ENCODE measurements at places on chromosomes 16 and 17.

DNA sequence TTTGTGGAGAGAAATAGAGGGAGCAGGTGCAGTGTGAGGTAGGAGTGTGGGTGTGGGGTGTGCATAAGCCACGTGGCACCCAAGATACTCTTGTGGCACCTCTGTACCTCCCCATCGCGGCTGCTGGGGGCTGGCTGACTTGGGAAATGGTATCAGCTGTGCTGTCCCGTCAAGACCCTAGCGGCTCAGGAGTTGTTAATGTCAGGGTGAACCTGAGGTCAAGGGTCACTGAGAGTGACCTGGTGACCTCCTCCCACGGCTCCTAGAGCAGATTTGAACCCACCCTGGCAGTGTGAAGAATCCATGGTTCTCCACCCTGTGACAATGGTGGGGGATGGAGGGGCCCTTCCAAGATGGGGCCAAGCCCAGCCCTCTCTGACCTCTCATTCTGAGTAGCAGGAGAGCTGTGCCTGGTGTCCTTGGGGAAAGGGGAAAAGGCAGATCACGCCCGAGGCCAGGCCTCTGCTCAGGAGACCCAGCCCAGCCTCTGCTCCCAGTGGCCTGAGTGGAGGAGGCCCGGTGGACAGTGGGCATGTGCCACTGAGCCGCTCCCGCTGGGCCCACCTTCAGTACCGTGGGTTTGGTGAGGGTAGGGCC, 3.0 kb upstream of the WFIKKN2 start:
- ATAC-seq = no peak

- no peak for ATAC-seq
These were observed 40.7 kb upstream of the CBFA2T3 start for GRCh38 chr16:89017543-89018281.

DNA sequence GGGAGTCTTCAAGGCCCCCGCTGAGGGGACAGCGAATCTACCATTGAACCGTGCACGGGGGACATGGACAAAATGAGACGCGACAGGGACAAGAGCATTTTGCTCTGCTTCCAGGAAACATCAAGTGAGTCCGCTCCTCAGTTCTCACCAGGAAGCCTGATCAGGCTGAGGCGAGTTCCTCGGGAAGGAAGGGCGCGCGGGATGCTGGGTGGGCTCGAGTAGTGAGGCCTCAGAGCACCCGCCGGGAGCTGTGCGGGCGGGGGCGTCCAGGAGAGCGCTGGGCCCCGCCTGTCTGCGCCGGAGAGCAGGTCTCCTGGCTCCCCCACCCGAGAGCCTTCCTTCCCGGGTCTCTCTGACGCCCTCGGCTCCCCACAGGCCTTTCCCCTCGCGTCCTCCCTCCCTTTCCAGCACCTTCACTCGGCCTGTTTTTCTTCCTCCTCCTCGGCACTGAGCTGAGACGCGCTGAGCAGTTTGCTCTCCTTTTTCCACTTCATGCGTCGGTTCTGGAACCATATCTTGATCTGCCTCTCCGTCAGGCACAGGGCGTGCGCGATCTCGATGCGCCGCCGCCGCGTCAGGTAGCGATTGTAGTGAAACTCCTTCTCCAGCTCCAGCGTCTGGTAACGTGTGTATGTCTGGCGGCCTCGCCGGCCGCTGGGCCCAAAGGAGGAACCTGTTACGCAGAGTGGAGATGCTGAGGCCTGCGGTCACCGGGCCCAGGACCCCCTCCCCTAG, 2.6 kb upstream of the HOXB5 start:
- no peak for ATAC-seq

DNA sequence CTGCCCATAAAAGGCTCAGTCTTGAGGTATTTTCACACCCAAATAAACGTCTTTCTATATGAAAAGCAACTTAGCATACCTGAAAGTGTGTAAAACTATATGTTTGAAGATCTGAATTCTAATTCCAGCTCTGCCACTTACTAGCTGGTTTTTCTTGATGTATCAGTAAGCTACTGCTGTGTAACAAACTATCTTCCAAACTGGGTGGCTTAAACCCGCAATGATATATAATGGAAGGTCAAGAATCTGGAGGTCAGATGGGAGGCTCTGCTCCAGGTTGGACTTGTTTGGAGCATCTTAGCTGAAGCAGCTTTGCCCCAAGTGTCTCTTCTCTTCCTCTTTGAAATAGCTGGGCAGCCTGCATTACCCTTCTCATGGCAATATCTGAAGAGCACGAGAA, 164.3 kb upstream of the IRX5 start:
- ATAC-seq = no peak

DNA sequence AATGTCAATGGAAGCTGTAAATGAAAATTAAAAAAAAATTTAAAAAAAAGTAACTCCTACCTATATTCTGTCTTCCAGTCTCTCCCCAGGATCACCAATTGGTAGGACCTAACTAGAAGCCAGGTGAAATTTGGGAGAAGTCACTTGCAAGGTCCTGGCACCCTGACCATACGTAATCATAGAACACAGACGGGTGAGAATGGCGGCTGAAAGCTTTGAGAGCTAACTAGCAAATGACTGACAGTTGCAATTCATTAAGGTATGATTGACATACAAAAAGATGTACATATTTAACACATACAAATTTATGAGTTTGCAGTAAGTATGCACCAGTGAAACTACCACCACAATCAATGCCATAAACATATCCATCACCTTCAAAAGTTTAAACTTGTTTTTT, 372.7 kb upstream of the PSMD7 start:
- no peak for ATAC-seq

DNA sequence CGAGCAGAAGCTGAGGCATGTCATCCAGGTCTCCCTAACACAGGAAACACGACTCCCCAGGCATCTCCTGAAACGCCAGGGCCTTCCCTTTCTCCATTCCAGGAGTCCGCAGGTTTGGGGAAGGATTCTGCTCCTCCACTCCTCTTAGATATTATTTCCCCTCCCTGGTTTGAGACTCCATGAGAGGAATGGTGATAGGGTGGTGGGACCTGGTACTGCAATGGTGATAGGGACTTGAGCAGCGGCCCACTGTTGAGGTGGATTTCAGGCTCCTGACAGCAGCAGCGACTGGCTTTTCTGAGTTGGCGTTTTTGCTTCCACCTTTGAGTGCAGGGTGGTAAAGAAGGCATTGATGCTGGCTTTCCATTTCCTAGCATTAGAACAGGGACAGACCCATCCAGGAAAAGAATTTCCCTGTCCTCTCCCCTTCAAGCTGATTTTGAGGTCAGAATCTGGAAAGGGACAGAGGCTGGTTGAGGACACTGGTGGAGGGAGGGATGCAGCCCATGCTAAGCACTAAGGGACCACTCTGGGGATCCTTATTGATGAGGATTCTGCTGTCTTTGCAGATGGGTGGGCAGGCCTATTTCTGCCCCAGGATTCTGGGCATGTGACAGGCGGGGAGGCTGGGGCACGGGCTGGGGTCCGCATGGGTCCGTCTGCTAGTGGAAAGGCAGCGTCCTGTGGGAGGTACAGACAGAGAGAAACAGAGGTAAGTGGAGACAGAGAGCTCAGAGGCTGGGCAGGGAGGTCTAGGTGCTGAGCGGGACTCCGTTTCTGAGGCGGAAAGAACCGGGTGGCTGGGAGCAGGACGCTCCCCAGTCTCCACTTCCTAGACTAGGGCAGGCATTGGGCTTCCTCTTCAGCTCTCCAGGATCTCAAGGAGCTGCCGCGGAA, 1.3 kb upstream of the TBX4 start:
- no peak for ATAC-seq

DNA sequence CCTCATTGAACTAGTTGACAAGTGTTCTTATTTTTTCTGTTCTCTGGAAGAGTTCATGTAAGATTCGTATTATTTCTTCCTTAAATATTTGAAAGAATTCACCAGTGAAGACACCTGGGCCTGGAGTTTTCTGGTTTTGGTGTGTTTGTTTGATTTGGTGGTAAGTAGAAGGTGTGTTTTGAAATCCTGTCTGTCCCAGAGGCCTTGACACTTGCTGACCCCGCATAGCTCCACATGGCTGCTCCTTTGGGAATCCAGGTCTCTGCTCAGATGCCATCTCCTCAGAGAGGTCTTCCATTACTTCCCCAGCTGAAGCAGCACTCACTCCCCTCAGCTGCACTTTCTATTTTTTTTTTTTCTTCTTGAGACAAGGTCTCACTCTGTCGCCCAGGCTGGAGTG, 5.7 kb upstream of the NUP93 start:
- no peak for ATAC-seq

DNA sequence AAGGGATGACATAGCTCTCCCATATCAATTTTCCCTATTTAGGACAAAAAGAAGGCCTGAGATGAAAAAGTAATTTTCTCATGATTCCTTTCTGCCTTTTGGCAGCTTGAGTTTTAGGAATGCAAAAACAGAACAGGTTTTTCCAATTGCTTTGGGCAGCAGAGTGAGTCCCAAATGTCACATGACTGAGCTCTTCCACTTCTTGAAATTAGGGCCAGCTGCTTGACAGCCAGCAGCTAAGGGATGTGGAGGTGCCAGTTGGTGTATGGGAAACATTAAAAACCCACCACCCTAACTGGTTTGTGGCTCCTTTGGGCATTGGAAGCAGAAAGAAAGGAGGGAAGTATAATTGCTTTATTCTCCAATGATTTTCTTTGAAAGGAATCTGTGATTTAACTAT, 133.8 kb upstream of the FAM20A start:
- ATAC-seq = no peak

DNA sequence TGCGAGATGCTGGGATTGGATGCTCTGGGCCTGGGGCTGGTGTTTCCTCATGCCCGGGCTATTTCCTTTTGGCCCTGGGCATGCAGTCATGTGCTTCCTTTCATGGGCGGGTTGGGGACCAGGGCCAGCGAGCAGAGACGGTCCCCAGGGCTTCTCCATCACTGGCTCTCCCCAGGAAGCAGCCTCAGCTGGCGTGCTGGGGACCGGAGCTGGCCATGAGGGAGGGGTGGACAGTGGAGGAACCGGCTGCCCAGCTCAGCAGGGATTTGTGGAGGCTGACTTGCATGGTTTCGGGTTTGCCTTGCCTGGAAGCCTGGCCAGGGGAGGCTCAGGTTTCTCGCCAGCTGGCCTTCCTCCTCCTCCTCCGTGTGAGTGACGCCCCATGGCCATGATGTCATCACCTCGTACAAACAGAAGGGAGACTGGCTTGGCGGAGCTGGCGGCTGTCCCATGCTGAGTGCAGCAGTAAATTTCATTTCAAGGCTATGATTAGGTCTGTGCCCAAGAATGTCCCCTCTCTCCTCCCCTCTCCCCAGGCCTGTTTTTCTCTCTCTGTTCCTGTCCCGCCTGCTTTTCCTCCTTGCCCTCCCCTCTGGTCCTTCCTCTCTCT, 8.9 kb upstream of the TIMP2 start:
- peak; percentile 69 for ATAC-seq

GRCh38 chr16:89430436-89431157, 59.8 kb downstream of the ANKRD11 start:
- ATAC-seq = no peak

DNA sequence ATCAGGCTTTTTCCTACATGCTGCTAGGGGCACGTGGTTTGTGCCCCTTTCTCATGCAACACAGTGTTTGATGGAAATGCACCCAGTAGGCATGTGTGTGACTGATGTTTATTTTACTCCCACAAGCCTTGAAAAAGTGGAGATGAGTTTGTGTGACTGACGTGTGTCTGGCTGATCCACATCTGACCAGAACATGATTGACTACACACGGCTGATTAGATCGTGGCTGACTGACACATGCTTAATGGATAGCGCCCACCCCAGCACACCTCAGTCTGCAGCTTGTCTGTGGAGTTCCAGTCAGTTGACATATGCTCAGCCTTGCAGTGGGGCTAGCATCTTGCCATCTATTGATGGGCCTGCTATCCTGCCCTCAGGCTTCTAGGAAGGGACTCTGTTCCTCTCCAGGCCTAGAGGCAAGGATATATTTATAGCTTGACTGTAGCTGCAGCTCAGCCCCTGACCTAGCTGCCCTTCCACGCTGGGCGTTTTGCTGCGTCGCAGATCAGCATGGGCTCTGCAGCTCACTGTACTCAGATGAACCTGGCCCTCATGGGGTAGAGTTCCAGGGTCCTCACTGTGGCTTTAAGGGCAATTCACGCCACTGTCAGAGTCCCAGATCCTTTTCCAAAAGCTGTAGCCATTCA, 112.3 kb downstream of the HS3ST2 start:
- no peak for ATAC-seq

GRCh38 chr16:82242201-82242600, 72.2 kb upstream of the MPHOSPH6 start:
- ATAC-seq = no peak

GRCh38 chr17:80295146-80295545, 34.5 kb downstream of the RNF213 start:
- ATAC-seq = no peak

GRCh38 chr17:34299027-34299426, 13.5 kb downstream of the CCL11 start:
- ATAC-seq = no peak

DNA sequence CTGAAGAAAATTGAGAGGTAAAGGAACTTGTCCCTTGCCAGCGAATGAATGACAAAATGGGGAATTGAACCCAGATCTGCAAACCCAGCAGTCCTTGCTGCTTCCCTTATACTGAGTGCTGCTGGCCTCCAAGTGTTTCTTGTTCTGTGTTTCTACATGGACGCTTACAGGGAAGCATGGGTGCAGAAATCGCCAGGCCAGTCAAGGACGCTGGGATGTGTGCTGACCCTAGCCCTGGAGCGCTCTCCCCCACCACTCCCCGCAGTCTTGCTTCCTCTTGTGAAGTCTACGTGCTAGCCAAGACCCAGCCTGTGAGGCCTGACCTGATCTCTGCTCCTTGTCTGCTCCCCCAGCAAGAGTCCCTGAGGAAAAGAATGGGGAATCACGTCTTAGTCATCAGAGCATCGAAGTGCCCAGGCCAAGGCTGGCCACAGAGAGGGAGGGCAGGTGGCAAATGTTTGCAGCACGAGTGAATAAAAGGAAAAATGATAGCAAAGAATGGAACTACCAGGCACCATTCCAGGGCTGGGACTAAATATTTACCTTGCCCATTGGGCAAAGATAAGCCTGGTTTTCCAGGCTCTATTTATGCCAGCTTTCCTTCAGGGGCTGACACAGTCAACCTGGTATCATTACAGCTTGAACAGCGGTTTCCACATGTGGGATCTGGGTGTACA, 17.4 kb downstream of the CA4 start:
- ATAC-seq = peak; percentile 8

DNA sequence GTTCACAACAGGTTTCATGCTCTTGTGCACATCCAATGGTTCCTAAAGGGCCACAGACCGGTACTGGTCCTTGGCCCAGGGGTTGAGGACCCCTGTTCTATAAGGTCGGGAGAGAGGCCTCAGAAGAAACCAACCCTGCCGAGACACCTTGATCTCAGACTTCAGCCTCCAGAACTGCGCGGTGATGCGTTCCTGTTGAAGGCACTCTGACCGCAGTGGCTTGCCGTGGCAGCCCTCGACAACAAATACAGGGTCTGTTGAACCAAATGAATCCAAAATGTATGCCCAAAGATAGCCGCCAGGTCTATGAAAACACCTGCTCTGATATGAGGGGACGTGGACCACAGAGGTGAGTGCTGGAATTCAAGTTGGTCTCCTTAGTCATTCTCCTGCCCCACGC, 389.8 kb downstream of the SEC14L1 start:
- ATAC-seq = no peak

DNA sequence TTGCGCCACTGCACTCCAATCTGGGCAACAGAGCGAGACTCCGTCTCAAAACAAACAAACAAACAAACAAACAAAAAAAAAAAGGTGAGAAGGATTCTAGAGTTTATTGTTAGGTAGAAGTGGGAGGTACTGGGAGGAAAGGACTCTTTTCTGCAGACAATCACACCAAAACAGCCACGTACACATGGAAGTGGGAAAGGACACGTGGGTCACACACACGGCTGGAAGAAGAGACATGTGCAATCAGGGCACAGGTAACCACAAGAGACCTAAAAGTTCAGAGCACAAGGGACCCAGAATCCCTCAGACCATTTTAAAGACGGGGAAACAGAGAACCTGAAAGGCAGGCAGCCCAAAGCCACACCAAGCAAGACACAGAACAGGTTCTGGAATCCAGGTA, 20.5 kb downstream of the XYLT1 start:
- no peak for ATAC-seq
